Foreskin fibroblast (primary cell): ENCODE measurements at places on chromosomes 3 and 15.
A peak's percentile ranks its signal among the peaks of the same experiment; 100 is the strongest.

DNA sequence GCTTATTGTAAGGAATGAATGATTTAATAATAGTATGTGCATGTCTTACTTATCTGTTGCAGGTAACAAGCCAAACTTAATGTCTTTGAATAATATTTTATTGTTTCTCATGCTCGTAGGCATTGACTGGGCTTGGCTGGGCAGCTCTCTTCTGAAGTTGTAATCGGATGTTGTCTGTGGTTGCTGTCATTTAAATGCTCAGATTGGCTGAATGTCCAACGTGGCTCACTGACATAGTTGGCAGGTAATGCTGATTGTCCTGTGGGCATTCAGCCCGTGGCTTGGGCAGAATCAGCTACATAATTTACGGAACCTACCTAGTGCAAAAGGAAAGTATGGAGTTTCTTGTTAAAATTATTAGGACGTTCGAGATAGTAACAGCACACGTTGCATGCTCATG is 297.4 kb upstream of the GBE1 start:
- DNase-seq = no peak

DNA sequence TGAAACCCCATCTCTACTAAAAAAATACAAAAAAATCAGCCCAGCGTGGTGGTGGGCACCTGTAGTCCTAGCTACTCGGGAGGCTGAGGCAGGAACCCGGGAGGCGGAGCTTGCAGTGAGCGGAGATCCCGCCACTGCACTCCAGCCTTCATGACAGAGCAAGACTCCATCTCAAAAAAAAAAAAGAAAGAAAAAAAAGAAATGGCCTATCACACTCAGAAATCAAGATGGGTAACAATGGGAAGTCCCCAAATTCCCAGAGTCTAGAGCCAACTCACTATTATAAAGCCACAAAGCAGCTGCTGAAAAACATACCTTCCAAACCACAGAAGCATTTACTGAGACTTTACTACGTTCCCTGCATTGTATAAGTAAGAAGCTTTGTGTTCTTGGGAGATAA is 7.5 kb downstream of the HDGFL3 start:
- DNase-seq = no peak

DNA sequence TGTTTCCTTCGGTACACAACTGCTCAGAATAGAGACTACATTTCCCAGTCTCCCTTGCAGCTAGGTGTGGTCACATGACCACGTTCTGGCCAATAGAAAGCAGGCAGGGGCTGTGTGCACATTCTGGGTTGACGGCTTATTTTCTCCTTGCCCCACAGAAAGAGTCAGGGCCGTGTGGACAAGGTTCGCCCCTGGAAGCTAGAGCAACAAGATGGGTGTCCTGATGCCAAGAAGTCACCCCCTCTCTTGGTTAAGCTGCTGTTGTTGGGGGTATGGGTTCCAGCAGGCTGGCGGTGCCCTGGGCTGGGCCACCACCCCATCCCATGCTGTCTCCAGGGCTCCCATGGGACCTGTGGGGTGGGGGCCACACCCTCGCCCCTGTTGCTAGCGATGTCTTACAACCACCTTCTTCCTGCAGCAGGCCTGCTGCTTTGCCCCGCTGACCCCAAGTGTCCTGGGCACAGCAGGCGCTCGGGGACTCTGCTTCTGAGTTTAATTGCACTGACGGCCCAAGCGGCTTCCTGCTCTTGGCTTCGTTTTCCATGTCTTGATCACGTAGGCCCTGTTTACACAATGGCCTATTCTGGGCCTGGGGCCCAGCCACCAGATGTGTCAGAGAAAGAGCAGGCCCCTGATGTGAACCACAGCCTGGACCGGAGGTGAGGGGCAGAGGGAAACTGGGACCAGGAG is 24.9 kb downstream of the ABTB1 start:
- peak; percentile 90 for DNase-seq

GRCh38 chr15:49045751-49046219 is 461 bp downstream of the SECISBP2L start:
- peak; percentile 32 for DNase-seq

DNA sequence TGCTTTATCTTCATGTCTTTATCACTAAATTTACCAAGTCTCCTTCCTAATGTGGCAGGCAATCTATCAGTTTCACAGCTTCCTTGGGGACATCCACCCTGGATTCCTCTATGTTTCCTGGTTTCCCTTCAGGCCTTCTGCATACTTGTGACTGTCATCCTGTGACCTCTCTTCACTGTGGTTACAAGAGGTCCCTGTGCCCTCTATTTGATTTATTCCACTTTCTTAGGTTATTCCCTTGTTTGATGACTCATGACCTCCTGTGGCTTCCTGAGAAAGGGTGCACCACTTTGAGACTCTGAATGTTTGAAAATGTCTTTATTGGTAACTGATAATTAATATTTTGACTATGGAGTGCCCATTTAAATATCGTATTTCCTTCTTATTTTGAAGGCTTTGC is 60.5 kb upstream of the KY start:
- DNase-seq = no peak

- no peak for DNase-seq
These were observed 267.1 kb upstream of the TPRG1 start for GRCh38 chr3:188904670-188905069.

DNA sequence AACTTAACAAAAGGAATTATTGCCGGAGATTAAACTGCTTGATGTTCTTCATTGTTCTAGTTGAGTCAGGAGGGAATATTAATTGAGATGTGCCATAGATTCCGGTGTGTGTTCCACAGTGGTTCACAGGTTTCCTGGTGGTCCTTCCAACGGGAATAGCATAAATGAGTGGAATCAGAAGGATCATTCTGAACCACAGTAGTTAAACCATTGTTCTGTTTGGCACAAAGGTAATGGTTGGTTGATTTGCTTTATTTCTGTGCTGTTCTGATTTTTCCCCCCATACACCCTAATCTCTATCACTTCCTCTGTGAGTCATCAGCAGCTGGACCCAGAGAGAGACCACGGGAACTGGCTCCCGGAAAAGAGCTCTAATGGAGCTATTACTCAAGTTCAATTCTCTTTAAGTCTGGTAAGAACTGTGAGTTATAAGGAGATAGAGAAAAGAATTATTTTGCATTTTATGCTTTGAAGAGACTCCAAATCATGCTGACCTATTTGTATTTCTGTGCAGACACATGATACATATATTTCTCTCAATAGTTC is 627.2 kb downstream of the ZIC1 start:
- peak; percentile 45 for DNase-seq

DNA sequence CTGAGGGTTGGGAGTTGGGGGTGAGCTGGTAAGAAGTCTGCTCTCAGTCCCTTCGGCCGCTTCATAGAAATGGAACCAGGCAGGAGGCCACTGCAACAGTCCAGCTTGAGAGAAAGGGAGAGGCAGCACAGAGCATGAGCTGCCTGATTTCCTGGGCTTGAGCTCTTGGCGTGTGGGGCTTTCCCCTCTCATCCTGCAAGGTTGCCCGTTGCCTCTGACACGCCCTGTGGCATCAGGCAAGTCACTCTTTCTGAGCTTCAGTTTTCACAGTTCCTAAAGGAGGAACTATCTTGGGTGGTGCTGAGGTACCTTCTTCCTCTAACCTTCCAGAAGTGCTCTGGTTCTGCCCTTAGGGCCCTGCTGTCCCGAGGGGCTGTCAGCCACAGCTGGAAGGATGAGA is 4.9 kb downstream of the MESP2 start:
- no peak for DNase-seq

DNA sequence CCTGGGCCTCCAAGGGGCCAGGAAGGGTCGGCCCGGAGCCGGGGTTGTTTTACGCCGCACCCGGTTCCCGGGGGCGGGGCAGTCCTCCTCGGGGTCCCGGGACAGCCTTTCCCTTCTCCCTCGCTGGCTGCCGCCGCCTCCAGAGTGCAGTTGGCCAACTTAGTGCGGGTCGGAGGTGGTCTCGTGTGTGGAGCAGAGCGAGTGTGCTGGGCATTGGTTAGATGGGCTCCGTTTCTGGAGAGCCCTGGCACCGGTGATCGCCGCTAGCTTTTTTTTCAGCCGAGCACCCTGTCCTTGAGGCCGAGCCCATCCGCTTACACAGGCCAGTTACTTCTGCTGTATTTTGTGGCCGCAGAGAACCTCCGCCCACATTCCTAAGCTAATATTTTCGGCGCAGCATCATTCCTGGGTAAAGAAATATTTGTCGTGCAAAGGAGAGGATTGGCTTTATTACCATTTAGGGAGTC is 585 bp downstream of the KIF23 start:
- peak; percentile 94 for DNase-seq

DNA sequence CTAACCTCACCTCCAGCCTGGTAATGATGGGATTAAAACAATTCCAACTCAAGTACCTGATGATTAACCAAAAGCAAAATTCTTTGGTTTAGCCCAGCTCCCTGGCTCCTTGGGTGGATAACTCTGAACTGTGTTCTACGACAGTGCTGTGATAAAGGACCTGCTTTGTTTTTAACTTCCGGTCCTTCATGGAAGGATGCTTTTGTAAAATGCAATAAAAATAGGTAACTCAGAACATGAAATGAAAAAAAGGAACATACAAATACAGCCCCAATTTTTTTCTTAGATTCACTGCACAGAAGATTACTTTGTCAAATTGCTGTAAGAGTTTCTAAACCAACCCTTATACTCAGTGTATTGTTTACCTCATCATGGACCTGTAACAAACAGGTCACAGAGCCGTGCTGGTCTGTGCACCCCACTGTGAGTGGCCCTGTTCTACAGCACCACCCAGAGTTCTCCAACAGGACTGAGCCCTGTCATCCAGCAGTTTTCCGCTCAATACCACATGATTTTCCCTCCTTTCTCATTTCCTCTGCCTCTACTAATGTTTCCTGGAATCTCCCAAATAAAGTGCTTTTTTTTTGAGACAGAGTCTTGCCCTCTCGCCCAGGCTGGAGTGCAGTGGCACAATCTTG is 4.9 kb upstream of the PCYT1A start:
- no peak for DNase-seq

DNA sequence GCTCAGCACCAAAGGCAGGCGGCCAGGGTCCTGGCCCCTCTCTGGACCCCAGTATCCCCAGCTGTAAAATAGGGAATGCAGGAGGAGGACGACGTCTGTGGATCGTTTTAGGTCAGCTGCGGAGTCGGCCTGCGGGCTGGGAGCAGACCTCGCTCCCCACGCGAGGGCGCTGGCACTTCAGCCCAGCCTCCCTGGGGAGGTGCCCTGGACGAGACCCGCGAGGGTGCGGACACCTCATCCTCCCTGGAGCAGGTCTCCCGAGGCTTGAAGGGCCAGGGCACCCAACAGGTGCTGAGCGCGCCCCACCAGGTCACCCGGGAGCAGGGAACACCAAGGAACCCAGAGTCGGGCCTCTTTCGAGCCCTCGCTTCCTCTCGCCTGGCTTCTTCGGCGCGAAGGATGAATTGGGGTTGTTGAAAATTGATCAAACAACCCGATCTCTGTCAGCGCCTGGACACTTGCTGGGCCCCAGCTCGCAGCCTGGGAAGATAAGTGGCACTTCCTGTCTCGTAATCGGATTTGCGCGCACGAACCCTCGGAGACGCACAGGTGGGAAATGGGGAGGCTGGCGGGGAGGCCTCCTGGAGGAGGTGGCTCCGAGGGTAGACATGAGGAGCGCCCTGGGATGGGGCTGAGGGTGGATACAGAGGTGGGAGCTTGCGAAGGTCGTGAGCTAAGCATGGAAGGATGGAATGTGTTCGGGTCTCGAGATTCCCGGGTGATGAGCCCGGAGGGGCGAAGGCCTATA is 588 bp upstream of the VIPR1 start:
- DNase-seq = peak; percentile 58

DNA sequence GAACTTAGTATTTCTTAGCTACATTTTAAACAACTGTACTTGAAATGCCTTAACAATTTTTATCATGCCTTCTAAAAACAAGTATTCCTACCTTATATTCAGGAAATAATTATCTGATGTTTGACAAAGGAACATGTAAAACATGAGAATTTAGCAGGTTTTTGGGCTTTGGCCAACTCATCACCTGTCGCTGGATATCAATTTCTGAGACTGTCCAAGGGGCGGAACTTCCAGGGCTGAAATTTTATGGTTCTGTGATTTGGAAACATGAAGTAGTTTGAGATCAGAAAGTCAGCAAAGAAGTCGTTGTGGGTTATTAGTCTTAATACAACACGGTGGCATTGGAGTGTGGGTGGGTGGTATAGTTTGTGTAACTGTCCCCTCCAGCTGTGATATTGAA is 282.2 kb upstream of the LRRN1 start:
- no peak for DNase-seq

DNA sequence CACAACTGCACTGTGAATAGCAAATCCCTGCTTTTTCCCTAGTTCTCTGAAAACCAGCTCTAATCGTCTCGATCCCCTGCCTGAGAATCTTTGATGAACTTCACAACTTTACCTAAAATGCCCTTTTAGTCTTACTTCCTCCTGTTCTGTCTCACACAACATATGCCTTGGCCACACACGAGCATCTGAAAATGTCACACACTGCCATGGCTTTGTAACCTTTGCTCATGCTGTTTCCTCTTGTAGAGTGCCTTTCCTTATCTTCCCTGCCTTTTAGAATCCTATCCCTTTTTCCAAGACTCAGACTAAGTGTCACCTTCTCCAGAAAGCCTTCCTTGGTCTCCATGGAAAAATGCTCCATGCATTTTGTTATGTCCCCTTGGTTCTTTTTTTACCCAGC is 71.4 kb upstream of the HACD2 start:
- no peak for DNase-seq

- DNase-seq = no peak
These were observed 31.1 kb downstream of the PTPN23 start for GRCh38 chr3:47411696-47412452.

DNA sequence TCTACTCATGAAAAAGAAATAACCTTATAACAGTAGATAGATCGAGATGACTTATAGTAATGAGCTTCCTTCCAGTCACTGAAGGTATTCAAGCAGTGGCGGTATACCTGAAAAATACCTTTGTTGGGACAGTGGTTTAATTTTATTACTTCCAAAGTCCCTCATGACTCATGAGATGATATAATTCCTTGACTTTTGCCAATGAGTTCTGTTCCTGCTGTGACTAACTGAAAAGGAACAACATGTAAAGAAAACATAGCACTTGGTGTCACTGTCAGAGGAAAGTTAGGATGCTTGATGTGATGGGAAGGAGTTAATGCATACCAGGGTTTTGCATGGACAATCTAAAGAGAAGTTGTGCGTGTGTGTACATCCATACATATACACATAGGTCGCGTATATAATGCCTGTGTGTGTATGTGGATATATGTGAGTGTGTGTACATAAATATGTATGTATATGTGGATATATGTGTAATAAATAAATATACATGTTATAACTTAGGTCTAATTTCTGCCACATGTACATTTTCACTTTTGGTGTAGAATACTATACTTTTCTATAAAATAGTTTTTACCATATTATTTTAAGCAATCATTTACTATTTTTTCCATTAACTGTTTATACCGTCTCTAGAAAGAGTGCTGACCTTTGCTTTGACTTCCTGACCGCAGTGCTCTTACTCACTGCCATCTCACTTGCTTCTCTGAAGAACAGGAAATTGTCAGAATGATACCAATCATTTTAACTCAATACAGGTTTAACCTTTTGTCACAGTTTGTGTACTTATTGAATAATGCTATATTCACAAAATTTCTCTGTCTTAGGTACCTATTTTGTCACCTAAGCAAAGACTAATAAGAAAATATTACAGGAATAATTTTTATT is 12.6 kb upstream of the PAK2 start:
- DNase-seq = peak; percentile 47

DNA sequence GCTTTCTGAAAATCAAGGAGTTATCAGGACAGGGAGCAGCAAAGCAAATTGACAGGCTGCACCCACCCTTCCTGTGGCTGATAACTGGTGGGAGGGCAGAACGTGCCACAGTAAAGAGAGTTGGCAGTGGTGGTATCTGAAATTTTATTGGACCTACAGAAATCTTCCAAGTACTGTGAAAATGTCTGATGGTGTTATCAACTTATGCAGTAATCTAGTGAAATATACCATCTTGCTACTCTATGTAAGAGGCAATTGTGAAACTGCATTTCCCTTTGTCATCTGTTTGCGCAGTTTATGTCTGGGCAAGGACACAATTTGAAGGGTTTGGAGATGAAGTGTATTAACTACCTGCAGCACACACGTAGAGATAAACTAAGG is 1.5 kb downstream of the PLCL2 start:
- no peak for DNase-seq
